ENCODE measurements at places on chromosomes 7 and 10. TPM values are rescaled to one million over a fixed set of nuclear protein-coding genes. Genes with fewer than 3 reads are reported as not detected.

TRIM74 gene
- 2.1 TPM for total RNA-seq

TWIST1 gene
- 7.5 TPM for total RNA-seq

ATP6V0E2 gene
- 46.7 TPM for total RNA-seq

TAS2R3 gene
- total RNA-seq: 2.2 TPM

SHTN1 gene
- total RNA-seq: 0.07 TPM

RPEL1 gene
- total RNA-seq: not detected

AP1S1 gene
- 49.2 TPM for total RNA-seq

SPAG6 gene
- total RNA-seq: not detected

SYCE1 gene
- total RNA-seq: 0.38 TPM

PRF1 gene
- total RNA-seq: 76.5 TPM

OR13A1 gene
- not detected for total RNA-seq

Measured in activated CD4-positive, alpha-beta T cell treated with anti-CD3 and anti-CD28 coated beads, Interleukin-2, amount 10 ng/mL, durations not matched to agents 24 days and 14 days (primary cell).